ENCODE measurements at places on chromosomes 12 and 14.

GRCh38 chr12:109308534-109309380 is at the start of gene FOXN4:
FOXN4 (minus strand) TSS chr12:109309284; CDS start chr12:109308321, 963 bp downstream.
- no peak for DNase-seq

DNA sequence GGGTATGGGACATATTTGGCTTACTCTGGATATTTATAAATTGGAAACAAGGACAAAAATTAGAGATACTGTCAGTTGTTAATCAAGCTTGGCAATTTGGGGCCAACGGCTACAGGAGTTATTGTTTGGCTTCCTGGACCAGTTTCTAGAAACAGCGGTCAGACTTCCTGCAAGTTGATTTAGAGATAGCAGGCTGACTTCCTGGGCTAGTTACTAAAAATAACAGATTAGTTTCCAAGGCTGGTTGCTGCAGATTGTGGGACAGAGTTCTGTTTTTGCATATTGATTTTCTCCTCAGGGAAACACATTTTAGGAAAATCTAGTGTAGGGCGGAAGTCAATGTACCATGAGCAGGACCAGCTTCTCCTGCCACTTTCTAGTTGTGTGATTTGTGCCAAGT is 144.0 kb upstream of the TMPO start:
- DNase-seq: no peak

DNA sequence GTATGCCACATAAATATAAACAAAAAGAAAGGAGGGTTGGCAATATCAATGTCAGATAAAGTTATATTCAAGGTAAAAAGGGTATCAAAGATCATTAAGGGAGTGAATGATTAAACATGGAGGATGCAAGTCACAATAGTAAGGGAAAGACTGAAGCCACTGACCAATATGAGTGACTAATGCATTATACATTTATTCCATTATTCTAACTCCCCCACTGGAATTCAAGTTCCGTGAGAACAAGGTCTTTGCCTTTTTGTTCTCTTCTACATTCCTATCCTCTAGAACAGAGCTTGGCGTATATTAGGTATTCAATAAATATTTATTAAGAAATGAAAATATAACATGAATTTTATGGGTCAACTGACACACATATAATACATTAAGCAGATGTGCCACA is 30.7 kb downstream of the MAP4K5 start:
- no peak for DNase-seq

DNA sequence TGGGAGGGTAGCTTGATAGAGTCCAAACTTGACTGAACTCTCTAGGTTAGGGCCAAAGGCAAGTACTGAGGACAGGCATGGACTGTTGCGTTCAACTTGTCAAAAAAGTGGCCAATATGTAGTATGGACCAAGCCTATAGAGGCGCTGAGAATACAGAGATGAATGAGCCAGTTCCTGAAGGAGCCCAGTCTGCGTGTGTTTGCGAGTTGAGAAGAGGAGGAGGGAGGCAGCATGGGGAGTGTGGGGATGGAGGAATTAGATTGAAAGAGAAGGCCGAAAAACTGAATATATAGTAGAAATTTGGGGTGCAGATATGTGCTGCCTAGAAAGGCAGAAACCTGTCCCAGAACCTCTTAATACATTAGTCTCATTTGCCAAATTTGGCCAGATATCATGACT is 412.4 kb downstream of the PCNX1 start:
- DNase-seq: no peak

- DNase-seq: no peak
Observed at GRCh38 chr12:40336573-40337199, 111.9 kb downstream of the LRRK2 start.

GRCh38 chr12:4037747-4038312 is 164.6 kb upstream of the PARP11 start:
- no peak for DNase-seq

GRCh38 chr12:94644141-94644979 is 6.0 kb downstream of the TMCC3 start:
- no peak for DNase-seq

GRCh38 chr14:79342942-79343341 is 868.4 kb downstream of the DIO2 start:
- no peak for DNase-seq

- DNase-seq: no peak
Observed at GRCh38 chr12:58503731-58504130, 416.6 kb downstream of the LRIG3 start.

DNA sequence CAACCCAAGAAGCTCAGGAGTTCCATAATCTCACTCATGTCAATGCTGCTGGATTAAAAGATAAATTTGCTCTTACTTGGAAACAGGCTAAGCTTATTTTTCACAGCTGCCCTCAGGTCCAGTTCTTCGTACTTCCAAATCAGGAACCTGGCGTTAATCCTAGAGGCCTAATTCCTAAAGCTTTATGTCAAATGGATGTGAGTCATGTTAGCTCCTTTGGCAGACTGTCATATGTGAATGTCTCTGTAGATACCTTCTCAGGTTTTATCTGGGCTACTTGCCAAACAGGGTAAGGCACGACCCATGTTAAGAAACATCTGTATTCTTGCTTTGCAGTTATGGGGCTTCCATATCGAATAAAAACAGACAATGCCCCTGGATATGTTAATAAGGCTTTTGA is 504.6 kb downstream of the ALG10 start:
- DNase-seq: no peak

DNA sequence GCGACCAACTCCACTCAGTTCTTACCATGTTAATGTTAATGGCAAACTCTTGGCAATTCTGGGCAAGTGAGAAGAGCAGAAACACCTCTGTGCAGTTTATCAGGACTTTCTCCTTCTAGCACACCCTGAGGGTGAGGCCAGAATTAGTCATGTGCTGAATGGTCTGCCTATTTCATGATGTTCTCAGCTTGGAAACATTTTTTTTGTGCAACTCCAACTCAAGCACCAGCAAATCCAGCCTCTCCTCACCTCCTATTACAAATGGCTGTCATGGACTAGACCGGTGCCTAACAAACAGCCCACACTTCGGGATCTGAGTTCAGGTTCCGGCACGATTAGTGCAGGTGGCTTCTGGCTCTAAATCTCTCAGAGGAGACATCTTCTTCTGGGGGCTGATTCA is 246.0 kb downstream of the ZFP36L1 start:
- DNase-seq: no peak

DNA sequence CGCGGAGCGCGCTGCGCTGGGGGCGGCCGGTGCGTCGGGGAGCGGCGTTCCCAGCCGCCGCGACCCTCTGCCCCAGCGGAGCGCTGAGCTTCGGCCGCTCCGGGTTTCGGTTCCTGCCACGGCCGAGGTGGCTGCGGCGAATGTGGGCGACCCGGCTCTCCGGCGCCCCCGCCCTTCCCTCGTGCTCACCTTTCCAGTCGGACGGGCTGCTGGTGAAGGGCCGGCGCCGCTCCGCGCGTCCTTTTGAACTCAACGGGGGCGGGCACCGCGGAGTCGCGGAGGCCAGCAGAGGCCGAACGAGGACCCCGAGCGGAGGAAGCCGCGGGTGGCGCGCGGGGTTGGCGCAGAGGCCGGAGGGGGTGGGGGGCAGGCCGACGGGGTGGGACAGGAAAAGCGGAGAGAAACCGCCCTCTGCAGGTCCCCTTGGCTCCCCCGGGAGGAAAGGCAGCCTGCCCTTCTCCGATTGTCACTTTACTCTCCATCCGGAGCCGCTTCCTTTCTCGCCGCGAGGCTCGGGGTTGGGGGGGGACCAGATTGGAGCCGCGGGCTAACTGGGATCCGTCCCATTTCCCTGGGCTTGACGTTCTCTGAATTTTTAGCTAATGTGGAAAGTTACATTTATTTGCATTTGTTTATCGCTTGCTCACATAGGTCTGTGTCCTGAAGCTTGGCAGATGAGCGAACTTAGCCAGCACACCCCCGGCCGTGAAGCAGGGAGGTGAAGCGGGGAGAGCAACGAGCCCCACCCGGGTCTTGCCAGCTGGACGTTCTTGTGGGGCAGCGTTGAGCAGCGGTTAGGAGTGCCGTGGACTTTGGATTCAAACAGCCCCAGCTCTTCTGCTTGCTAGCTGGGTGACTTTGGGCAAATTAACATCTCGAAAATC is at the start of gene SMAGP:
TSS of gene SMAGP (minus strand) at position 349 of the 884 bp plus-strand sequence. CDS start 1,137 bp downstream, outside the sequence.
- peak; percentile 15 for DNase-seq

DNA sequence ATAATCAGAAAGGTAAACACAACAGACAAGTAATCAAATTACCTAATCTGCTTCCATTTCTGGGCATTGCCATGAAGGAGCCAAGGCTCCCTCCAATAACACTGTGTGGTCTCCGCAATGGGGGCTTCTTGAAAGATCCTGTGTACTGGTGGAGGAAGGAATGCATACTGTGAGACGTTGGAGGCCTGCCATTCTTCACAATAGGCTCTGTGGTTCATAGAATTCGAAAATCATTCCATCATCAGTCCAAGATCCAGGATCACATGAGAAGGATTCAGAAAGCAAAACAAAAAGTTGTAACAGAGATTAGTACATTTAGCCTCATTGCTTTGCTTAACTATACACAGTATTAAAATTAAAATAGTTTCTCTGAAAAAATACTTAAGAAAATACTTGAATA is 76.3 kb downstream of the CDK17 start:
- DNase-seq: no peak

DNA sequence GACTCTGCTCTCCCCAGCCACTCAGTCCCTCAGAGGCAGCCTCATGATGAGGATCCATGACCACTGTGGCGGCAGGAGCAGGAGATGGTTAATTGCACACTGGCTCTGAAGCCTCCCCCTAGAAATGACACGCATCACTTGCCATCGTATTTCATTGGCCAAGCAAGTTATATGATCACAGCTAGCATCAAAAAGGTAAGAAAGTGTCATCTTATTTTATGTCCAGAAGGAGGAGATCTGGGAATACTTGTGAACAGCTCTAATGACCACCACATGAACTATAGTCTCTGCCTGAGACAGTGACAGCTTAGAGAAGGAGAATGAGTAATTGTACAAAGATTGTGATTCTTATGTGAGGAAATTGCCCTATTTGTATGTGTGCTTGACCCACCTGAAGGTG is 363.4 kb downstream of the NUAK1 start:
- DNase-seq: no peak

DNA sequence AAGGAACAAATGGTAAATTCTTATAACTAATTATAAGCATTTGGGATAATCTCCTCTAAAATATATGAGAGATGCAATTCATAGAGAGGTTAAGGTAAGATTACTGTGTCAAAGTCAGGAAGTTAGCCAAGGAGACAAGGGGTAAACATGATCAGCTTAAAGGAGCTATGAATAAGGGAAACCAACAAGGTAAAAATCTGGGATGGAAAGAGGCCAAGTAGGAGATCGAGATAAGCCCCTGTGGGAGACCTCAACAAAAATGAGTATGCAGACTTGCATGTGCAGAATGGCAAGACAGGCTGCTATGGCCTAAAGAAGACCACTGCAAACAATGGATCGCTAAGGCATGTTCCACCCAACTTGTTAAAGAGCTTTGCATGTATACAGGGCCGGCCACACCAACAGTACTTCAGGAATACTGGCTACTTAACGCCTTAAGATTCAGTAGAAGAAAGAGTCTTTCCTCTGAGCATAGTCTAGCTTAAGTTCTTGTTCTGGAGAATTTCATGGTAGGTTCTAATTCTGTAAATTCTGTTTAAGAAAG is 738.6 kb downstream of the GALC start:
- no peak for DNase-seq

GRCh38 chr12:51460519-51460918 is 35.9 kb downstream of the SLC4A8 start:
- no peak for DNase-seq

- no peak for DNase-seq
Observed at GRCh38 chr12:118884226-118884625, 97.1 kb upstream of the SRRM4 start.

GRCh38 chr12:90060031-90060430 is 351.4 kb upstream of the ATP2B1 start:
- no peak for DNase-seq

GRCh38 chr14:50935126-50936015 is 8.9 kb downstream of the PYGL start:
- no peak for DNase-seq

GRCh38 chr12:3043406-3043805 is 33.8 kb upstream of the TSPAN9 start:
- DNase-seq: no peak

- no peak for DNase-seq
Observed at GRCh38 chr12:59634254-59634653, 38.4 kb downstream of the SLC16A7 start.

GRCh38 chr12:88052686-88053085 is 23.5 kb upstream of the C12orf50 start:
- DNase-seq: no peak
